Midbrain (tissue), 1 donor: ENCODE measurements at places on chromosomes 1 and 21.

DNA sequence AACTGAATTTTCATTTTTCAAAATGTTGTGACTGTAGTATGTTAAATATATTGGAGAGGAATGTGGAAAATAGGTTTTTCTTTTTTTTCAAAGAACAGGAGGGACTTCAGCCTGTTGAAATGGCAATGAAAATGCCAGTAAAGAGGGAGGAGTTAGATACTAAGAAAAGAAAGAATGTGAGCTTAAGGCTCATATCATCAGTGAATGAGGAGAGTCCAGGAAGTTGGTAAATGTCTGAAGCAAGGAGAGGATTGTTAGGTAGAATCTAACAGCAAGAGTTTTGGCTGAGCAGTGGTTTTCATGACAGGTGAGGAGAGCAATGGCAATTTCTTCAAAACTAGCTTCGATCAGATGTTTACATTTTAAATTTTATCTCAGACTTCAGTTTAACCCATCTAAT is 43.0 kb downstream of the PLA2G4A start:
- DNase-seq: no peak

DNA sequence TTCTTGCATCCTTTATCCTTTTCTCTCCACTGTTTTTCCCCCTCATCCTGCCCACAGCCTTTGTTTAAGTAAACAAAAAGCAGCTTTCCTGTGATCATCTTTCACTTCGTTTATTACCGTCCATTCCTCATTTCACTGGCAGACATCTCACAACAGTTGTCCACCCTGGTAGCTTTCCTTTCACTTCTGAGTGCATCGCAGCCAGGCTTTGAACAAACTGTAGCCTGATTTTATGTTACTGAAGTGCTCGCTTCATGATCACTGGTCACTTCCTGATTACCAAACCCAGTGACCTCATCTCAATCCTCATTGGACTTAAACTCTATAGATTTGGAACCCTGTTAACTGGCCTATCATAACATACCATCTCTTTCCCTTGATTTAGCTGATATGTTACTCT is 67.7 kb downstream of the SDCCAG8 start:
- no peak for DNase-seq

GRCh38 chr1:92380867-92381266 is 82.0 kb downstream of the RPAP2 start:
- DNase-seq: no peak

DNA sequence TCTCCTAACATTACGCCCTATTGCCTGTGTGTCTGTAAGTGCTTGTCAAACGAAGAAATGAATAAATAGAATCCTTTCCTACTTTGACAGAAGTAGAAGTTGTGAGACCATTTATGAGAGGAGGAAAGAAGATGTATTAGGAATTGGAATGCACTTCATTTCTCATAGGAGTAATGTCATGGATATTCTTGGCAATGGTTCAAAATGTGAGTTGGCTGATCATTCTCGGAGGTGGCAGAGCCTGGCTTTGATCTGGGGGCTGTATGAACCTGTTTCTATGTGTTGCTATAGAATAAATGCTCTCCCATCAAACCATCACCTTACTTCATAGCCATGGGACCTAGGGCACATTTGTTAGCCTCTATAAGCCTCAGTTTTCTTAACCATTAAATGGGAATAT is 10.1 kb upstream of the SERBP1 start:
- DNase-seq: no peak

DNA sequence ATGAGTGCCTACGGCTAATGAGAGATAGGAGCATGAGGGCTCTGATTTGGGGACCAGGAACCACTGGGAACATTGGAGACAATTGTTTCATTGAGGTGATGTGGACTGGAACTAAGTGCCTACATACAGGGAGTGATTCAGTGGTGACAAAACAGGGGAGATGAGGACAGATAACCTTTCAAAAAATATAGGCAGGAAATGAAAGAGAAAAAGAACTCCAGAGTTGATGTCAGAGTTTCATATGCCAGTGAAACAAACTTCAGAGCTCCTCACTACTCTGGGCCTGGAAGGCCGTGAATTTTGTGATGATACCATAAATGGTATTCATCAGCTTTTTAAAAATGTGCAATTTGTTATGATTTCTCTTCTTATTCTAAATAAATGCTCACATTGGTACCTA is 39.3 kb downstream of the FASLG start:
- no peak for DNase-seq

GRCh38 chr1:98304888-98305287 is 356.6 kb upstream of the SNX7 start:
- DNase-seq: no peak

DNA sequence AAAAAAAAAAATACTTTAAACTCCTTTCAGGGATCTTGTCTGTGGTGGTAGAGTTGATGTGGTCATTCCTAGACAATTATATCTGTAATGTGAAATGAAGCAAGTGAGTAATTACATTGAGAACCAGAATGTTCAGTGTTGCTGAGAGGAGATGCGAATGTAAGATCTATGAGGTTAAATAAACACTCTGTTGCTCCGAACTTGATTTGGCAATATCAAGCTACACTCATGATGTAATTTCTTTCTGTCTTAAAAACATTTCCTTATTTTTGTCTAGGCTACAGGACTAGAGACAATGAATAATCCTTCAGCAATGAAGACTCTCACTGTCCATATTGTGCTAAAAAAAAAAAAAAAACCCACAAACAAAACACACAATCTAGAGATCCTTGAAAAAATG is 63.1 kb upstream of the IGSF5 start:
- no peak for DNase-seq
